Effector CD8-positive, alpha-beta T cell (primary cell): ENCODE measurements at places on chromosomes 1 and 21.
A peak's percentile ranks its signal among the peaks of the same experiment; 100 is the strongest.

DNA sequence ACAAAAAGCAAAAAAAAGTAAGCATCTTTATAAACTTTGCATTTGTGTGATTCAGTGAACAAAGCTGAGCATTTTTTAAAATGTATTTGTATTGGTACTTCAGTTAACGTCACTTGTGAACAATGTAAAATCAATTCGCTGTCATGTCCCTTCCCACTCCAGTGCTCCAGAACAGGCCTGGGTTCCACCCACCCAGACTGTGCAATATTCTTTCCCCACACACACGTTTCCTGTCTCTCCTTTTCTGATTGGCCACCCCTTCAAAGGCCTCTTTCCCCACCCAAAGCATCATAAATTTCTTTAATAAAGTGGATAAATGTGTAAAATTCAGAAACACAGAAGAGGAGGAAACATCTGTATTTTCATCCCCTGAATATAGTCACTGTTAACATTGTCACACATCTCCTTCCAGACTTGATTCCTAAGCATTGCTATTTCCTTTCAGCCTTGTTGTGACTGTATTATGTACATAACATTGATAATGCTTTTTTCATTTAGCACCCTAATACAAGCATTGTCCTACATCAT lies 12.0 kb downstream of the CLEC20A start:
- DNase-seq, result no peak

GRCh38 chr1:47971385-47972160 lies 25.6 kb downstream of the TRABD2B start:
- no peak for DNase-seq

GRCh38 chr1:33709783-33710718 lies 153.8 kb upstream of the HMGB4 start:
- no peak for DNase-seq

- DNase-seq, result no peak
These were observed 3.9 kb downstream of the LAMB3 start for GRCh38 chr1:209648346-209648745.

- no peak for DNase-seq
These were observed 2.1 kb downstream of the FBLIM1 start for GRCh38 chr1:15760520-15761211.

DNA sequence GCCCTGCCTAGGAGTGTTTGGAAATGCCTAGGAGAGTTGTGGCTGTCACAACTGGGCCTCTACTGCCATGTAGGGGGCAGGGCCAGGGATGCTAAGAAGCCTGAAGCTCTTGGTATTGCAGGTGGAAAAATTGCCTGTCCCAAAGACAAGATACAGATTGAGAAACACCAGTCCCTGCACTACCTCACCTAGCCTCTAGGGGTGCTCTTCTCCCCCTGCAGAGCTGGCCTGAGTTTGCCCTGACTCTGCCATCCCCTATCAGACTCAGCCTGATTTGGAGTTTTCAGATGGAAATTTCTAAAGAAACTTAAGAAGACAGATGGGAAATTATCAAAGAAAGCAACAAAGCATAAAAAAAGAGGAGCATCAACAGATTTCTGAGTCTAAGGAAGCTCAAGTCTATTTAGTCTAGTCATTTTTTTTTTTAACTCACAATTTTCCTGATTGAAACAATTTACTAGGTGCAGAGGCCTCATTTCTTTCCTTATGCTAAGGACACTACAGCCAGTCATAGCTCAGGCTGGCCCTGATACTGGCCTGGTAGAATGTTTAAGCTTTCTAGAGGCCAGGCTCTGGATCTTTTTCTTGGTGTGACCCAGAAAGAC lies 61.4 kb upstream of the LRRN2 start:
- DNase-seq, result peak; percentile 21

GRCh38 chr1:108141621-108142020 lies 58.5 kb downstream of the SLC25A24 start:
- no peak for DNase-seq

DNA sequence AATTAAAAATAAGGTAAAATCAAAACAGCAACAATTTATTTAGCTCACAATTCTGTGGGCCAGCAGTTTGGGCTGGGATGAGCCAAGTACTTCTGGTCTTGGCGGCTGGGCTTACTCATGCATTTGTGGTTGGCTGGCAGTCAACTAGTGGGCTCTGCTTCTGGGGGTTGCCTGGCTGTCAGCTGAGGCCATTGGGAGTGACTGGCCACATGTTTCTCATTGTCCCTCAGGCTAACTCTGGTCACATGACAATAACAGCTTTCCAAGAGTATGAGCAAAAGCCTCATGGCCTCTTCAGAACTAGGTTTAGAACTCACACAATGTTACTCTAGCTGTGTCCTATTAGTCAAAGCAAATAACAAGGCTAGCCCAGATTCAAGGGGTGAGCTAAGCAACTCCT lies 15.6 kb upstream of the CHIA start:
- no peak for DNase-seq

- no peak for DNase-seq
These were observed 1.0 kb downstream of the PER3 start for GRCh38 chr1:7785108-7785507.

DNA sequence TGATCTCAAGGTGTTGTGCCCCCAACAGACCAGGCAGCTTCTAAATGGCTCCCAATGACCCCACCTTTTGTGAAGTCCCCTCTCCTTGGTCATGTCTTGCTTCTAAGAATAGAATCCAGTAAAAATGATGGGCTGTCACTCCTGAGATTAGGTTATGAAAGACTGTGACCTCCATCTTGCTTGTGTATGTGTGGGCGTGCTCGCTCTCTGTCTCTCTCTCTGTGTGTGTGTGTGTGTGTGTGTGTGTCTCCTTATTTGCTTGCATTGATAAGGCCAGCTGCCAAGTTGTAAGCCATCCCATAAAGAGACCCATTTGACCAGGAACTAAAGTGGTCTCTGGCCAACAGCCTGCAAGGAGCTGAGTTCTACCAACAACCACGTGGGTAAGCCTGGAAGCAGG lies 22.9 kb upstream of the TMEM51 start:
- no peak for DNase-seq

DNA sequence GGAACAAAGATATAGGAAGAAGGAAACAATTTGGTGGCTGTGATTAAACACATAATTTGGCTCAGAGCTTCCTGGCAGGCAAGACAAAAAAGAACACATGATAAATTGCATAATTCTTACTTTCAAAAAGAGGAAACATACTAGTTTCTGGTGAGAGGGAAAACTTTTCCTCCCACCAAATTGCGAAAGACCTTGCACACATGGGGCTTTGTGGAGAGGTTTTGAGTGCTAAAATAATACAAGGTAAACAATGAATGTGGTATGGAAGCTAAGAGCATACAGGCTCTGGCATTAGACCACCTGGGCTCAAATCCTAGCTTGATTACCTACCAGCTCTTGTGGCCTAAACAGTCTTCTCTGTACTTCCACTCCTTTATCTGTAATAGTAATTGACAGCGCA lies 140.2 kb upstream of the HOOK1 start:
- no peak for DNase-seq

GRCh38 chr21:37710546-37711285 lies 205.5 kb downstream of the KCNJ6 start:
- DNase-seq, result no peak

DNA sequence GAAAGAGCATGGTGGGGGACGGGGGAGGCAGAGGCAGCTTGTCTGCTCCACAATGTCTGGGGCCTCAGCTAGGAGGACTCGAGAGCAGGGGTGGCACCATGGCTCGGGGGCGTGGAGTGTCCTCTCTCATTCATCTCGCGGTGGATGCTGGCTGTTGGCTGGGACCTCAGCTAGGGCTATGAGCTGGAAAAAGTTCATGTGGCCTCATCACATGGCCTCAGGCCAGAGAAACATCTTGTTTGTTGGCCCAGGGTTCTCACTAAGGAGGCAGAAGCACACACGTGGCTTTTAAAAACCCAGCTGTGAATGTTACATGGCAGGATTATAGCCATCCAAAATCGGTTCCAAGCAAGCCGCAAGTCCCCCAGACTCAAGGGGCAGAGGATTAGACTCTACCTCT lies 6.2 kb upstream of the CENPS start:
- no peak for DNase-seq

DNA sequence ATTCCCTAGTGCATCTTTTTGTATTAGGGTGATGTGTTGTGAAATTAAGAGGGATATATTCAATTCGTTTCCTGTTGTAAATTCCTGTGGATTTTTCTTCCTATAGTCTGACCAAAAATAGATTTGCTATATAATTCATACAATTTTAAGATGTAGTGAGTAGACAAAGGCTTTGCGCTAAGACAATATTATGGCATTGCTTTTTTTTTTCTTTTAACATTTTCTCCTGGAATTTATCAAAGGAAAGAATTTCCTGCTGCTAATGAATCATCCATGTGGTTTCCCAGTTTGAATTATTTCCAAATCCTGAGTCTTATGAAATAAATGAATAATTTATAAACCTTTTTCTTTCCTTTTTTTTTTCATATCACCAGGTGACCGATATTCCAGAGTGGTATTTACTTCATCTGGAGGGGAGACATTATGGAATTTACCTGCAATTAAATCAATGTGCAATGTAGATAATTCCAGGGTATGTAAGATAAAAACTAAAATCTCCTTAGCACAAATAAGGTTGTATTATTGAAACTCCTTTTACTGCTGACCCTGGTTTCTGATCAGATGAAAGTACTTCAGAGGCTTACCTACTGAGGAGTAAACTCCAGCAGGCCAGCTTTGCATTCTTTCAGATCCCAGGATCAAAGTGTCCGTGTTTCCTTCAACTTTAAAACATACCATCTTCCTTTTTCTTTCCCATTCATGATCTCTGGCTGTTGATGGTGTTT lies 148.4 kb downstream of the TLR5 start:
- DNase-seq, result no peak

- no peak for DNase-seq
These were observed 15.9 kb downstream of the LYPD8 start for GRCh38 chr1:248739572-248740205.

GRCh38 chr1:186082235-186082937 lies 292.7 kb downstream of the TPR start:
- no peak for DNase-seq
